LoVo (cell line): ENCODE measurements at places on chromosomes 6 and 20.

- DNase-seq = no peak
Measured at GRCh38 chr6:156866220-156867015, 89.2 kb downstream of the ARID1B start.

GRCh38 chr20:59933296-59933848 is at the start of gene SYCP2:
Gene SYCP2 (minus strand): TSS chr20:59933637. CDS start chr20:59922413, 11,224 bp downstream.
- DNase-seq = no peak

DNA sequence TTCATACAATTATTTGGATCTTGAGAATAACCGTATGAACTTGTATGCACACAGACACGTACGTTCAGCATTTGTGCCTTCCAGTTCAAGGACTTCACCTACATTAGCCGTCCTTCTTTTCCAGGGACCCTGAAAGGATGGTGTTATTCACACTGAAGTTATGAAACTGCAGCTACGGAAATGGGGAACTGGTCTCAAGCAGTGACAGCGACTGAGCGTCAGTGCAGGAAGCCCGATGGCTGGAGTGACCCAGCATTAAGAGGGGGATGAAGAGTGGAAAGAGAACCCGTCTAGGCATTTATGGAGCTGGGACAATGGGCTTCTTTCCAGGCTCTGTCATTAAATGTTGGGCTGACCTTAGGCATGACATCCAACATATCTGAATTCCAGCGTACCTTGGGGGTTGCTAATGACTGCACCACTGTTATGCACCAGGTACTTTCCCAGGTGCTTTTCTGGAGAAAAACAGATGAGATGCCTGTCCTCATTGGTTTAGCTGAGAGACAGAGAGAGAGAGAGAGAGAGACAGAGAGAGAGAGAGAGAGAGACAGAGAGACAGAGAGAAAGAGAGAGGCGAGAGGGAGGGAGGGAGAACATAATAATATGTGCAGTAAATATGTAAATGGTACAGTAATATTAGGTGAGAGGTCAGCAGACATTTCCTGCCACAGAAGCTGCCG is 204.7 kb upstream of the EXOC2 start:
- no peak for DNase-seq

GRCh38 chr6:152948150-152948768 is 34.6 kb downstream of the FBXO5 start:
- peak; percentile 53 for DNase-seq

- no peak for DNase-seq
Measured at GRCh38 chr6:78476561-78476960, 390.8 kb upstream of the IRAK1BP1 start.

DNA sequence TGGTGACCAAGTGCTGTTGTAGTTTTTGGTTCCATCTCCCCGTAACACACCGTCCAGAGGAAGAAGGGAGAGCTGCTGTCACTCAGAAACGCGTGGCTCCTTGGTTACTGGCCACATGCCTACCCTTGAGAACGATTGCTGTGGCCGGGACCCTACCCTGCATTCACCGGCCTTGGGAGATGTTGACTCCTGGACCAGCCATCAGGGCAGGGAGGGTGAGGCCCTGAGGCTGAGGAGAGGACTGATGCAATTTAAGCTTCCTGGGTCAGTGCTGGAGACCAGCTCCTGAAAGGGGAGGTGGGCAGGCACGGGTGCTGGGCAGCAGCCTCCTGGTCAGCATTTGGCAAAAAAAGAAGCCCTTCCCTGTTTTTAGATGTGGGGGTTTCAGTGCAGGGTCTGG is 31.5 kb downstream of the ERMARD start:
- DNase-seq = no peak

GRCh38 chr20:18567739-18568091 is 483 bp downstream of the SMIM26 start:
- DNase-seq = peak; percentile 13

DNA sequence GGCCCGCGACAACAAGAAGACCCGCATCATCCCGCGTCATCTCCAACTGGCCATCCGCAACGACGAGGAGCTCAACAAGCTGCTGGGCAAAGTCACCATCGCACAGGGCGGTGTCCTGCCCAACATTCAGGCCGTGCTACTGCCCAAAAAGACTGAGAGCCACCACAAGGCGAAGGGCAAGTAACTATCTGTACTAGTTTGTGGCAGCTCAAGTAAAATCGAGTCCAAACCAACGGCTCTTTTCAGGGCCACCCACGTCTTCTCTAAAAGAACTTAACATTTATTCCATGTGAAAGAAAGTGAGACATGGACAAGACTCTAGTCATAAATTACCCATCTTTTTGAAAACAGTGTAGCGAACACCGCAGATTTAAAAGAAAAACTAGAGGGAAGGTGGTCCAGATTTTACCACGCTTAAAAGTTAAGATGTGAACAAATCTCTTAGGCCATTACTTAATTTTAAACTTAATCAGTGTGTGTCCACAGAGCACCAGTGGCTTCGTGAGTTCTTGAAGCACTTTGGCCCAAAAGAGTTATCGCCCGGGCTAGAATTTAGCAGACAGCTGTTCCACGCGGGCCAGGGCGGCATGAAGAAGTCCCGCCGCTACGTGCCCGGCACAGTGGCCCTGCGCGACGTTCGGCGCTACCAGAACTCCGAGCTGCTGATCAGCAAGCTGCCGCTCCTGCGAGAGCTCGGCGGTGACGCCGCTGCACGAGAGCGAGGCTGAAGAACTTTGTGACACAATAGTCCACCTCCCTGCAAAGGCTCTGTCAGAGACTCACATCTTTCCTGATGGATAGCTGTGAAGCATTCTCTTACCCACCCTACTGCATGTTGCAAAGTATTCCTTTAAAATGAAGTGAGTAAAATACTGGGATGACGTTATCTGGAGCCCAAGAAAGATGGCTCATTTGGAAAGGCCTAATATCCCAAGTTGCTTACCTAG is 113.9 kb upstream of the PRSS16 start:
- peak; percentile 59 for DNase-seq

DNA sequence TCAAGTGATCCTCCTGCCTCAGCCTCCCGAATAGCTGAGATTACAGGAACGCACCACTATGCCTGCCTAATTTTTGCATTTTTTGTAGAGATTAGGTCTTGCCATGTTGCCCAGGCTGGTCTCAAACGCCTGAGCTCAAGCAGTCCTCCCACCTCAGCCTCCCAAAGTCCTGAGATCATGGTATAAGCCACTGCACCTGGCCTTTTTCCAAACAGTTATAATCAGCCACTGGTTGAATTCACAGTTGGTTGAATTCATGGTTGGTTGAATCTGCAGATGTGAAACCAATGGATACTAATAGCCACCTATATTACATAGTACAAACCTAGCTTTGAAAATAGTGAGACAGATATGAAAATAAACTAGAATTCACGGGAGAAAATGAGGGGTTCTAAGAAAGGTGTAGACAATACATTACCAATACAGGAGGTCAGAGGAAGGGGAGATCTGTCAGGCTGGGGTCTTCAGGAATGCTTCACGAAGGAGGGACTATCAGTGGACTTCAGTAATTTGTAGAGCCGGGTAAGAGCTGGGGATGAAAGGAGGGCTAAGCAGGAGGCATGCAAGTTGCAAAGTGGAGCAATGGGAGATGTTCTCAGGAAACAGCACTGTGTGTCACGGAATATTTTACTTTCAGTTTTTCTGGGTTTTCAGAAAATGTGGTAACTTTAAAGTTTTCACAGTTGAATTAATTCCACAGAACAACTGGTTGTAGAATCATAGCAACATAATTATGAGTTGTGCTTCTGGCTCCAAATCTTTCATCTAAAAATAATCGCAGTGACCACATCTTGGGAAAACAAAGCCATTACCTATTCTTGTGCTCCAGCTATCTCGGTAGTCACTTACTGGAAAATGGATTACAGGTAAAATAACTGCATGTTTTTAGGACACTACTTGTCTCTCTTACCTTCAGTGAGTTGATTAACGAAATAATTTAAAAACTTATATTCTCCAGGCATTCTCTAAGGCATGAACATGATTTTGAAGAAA is 12.9 kb upstream of the CEP85L start:
- no peak for DNase-seq

DNA sequence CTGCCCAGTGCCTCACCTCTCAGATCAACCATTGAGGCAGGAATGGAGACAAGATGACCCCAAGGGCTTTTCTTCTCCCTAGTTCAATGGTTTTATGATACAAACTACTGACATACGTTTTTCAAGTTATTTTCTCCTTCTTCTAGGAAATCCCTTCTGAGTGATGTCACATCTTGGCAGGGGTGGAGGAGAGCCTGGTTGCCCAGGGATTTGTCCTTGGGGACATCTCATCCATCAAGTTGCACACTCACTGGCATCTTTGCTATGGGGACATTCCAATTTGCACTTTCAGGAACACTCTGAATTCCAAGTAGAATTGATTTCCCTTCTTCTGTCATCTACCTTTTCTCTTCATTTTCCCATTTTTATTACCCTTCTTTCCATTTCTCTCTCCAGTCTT is 9.9 kb downstream of the ZFP57 start:
- no peak for DNase-seq

- no peak for DNase-seq
Measured at GRCh38 chr6:108013787-108014439, 55.9 kb upstream of the SEC63 start.

DNA sequence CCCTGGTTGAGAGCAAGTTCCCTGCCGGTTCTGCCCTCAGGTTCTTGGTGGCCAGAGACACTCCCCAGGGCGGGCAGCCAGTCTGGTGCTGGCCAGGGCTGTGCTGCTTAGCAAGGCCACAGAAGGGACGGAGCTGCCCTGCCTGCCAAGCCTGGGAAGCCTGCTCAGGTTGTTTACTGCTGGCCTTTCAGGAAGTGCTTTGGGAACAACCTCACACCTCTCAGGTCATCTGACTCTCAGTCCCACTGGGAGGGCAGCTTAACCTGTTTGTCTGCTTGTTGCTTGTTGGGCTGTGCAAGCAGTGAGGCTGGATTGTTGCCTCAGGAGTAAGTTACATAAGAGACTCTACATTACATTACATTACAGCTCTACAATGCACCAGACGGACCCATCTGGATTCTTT is 75.8 kb upstream of the AFDN start:
- DNase-seq = peak; percentile 35

- no peak for DNase-seq
Measured at GRCh38 chr6:42981836-42982235, 2.5 kb upstream of the PPP2R5D start.

- no peak for DNase-seq
Measured at GRCh38 chr6:96153775-96154174, 138.0 kb downstream of the FUT9 start.

GRCh38 chr6:21596949-21597682 is 3.6 kb downstream of the SOX4 start:
- peak; percentile 52 for DNase-seq

- no peak for DNase-seq
Measured at GRCh38 chr6:52538252-52538900, 38.5 kb downstream of the TRAM2 start.

DNA sequence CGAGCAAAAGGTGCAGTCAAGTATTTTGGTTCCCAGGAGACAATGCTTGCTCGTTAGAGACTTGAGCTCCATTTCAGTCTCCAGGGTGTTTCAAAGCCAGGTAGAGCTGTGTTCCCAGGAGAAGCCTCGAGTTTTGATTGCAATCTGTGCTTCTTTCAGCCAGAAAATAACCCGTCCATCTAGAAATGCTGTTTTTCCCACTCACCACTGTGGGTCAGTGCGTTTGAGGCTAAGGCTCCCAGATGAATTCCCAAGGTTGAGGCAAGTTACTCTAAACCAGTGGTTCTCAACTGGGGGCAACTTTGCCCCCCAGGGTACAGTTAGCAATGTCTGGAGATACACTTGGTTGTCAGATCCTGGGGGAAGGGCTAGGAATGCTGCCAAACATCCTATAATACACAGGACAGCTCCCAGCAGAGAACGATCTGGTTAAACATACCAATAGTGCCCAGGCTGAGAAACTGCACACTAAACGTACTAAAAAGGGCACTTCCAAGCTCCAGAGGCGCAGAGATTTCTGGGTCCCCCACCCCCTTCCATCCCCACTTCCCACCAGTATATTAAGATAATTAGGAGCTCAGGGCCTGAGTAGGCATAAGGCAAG is 13.8 kb downstream of the BMP7 start:
- peak; percentile 18 for DNase-seq

DNA sequence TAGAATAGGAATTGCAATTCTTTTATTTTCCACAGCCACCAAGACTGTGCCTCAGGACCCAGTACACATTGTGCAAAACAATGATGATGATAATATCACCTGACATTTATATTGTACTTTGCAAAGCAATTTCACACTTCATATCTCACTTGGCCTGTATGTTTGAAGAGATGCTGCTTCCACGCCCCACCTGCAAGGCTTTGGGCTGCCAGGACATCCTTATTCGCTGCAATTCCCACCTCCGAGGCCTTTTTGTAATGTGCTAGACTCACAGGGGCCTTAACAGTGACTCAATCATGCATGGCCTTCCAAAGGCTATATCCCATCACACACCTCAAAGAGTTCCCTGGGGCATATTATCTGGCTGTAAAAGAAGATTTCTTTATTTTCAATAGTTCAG is 200.9 kb downstream of the MYLK4 start:
- no peak for DNase-seq

- DNase-seq = peak; percentile 51
Measured at GRCh38 chr6:149248693-149249369, 68.7 kb upstream of the TAB2 start.

DNA sequence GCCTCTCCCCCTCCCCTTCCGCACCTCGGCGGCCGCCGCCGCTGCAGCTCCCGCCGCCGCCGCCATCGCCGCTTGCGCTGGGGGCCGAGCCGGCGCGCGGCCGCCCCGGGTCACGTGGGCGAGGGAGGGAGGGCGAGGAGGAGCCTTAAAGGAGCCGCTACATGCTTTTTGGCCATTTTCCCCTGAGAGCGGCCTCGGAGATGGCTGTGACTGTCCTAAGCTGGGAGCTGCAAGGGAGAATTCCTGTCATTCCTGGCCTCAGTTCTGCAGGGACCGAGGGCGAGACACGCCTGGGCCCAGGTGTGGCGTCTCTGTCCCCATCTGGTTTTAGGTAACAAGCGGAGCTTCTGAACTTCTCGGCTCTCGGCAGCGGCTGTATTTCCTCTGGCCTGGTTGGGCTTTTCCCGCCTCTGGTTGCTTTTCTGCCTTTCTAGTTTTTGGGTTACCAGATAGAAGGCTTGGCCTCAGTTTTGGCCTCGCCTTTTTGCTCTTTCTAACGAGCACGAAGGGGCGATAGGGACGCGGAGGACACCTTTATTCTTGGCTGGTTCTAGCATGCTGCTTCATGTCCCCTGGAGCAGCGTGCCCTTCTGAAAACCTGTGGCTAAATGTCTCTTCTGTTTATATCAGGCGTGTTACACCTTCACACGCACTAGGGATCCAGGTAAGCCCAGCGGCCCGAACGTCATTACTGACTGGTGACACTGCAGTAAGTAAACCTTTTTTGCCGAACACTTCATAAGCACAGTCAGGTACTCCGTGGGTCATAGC is at the start of gene EHMT2:
EHMT2 (minus strand) TSS at position 87 of the 771 bp plus-strand sequence; CDS start at position 66, 21 bp downstream.
- DNase-seq = peak; percentile 84
